Ecto neural progenitor cell (in vitro differentiated cells): ENCODE measurements at places on chromosomes 16 and 17.

DNA sequence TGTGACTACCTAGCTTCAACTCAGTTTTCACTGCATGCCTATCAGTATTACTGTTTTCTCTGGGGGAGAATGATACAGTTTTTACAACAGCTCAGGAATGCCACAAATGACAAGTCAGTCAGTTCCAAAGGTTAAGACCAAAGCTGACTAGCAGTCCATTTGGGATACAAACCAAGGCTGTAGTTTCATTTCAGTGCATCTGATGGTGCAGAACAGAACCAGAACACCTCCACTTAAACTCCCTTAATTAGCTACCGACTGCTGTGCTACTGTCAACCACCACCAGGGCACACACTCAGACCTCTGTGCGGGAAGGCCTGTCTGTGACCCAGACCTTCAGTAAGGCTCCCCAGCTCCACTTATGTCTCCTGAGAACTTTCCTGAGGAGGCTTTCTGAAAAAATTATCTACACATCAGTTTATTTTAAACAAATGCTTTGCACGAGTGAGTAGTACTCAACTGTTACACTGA, 20.4 kb downstream of the NFE2L1 start:
- DNase-seq = peak; percentile 54

- DNase-seq = no peak
These were observed 1.1 kb downstream of the KATNB1 start for GRCh38 chr16:57736419-57737351.

- no peak for DNase-seq
These were observed 148.3 kb downstream of the ASIC2 start for GRCh38 chr17:33144837-33145236.

- DNase-seq = no peak
These were observed 1.9 kb upstream of the MMP28 start for GRCh38 chr17:35797370-35797769.

DNA sequence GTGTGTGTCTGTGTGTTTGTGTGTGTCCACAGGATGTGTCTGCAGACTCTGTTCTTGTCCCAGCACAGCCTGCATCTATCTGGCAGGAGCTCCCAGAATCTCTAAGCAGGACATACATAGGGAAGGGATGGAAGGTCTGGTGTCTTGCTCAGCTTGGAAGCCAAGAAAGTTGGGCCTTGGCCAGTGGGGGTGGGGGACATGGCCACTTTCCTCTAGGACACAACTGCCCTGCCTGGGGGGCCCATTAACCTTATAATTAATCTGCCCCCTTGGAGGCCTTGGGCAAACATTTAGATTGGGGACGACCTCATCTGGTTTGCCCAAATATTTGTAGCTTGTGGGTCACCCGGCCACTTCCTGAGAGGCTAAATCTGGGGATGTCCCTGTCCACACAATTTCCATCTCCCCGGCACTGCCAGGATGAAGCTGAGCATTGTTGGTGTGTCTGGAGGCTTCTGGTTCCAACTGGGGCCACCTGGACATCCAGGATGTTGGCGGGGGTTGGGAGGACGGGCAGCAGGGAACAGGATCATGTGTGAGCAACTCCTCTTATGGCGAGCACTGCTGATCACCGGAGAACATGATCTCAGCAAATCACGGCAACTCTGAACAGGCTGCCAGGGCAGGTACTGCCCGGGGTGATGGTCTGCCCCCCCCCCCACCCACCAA, 17.2 kb upstream of the FOXF1 start:
- DNase-seq = no peak

DNA sequence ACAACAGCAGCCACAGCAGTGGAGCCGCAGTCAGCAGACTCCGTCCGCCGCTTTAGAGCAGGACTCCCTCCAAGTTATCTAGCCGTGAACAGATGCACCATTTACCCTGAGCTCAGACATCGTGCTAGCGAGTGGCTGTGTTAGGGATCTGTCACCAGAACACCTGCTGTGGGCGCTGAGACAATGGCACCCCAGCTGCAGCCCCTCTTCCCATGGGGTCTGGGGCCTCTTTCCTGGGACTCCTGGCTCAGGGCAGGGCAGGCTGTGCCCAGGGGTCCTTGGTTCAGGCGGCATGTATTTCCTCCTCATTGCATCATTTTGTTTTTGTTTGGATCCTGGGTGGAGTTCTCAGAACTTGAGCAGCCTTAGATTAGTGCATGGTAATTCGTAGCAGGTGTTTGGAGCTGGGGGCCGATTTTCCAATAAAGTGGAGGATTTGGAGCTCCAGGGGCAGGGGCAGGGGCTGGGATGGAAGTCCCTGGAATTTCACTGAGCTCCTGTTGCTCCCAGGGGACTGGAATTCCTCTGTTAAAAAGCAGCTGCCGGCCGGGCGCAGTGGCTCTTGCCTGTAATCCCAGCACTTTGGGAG, 23.4 kb downstream of the NMRAL1 start:
- DNase-seq = no peak

- DNase-seq = no peak
These were observed 2.1 kb downstream of the MED13 start for GRCh38 chr17:62062944-62063343.

- no peak for DNase-seq
These were observed 2.0 kb upstream of the GLG1 start for GRCh38 chr16:74608944-74609343.

GRCh38 chr17:5913032-5913531, 157.1 kb upstream of the WSCD1 start:
- DNase-seq = peak; percentile 32

- no peak for DNase-seq
These were observed 394.5 kb upstream of the SOX9 start for GRCh38 chr17:71726341-71726740.

GRCh38 chr16:28898266-28898665, 20.0 kb downstream of the ATP2A1 start:
- no peak for DNase-seq

DNA sequence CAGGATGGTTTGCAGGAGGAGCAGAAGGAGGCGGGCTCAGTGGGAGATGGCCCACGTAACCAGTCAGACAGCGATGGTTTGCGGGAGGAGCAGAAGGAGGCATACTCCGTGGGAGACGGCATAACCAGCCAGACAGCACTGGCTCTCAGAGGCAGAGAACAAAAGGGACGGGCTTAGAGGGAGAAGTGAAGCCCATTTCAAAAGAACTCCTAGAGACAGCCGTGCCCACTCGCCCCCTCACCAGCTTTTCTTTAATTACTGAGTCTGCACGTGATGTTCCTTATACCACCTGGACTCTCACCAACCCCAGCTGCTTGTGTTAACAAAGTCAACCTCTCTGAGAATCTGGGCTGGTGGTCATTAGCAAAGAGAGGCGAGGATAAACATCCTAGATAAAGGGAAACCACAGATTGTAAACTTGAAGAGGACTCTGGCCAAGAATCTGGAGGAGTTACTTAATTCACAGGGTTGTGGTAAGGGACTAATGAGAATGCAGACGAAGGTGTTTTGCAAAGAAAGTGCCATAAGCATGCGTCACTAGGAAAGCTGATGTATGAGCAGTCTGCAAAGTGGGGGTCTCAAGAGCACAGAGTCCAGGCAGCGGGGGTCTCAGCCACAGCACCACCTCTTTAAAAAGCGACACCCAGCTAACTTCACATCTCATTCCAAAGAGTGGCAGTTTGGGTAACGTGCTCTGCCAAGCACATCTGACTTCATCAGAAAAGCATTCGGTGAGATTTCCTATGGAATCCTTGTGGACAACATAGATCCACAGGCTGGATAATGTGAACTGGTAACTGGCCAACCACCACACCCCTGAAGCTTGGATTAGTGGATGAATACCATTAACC, 51.7 kb downstream of the NXN start:
- no peak for DNase-seq

GRCh38 chr17:67578142-67578457, 139.6 kb upstream of the NOL11 start:
- no peak for DNase-seq

GRCh38 chr16:51389881-51390280, 238.8 kb upstream of the SALL1 start:
- DNase-seq = no peak

- DNase-seq = no peak
These were observed 195.1 kb upstream of the TOX3 start for GRCh38 chr16:52742052-52742451.

DNA sequence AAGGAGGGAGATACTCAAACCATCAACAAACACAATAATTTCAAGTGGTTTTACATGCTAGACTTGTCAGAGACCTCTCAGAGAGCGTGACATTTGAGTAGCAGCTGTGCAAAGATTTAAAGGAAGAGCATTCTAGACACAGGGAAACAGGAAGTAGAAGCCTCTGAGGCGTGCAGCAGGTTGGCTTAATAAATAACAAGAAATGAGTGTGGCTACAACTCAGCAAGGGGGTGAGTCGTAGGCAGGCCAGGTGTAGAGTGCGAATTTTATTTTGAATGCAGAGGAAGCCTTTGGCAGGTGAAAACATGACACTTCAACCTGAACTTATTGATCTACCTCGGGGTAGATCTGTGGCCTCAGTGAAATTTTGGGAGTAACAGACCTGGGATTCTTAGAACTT, 73.2 kb upstream of the MRTFB start:
- DNase-seq = no peak

DNA sequence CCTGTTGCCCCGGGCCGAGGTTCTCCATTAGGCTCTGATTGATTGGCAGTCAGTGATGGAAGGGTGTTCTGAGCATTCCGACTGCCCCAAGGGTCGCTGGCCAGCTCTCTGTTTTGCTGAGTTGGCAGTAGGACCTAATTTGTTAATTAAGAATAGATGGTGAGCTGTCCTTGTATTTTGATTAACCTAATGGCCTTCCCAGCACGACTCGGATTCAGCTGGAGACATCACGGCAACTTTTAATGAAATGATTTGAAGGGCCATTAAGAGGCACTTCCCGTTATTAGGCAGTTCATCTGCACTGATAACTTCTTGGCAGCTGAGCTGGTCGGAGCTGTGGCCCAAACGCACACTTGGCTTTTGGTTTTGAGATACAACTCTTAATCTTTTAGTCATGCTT, 74.2 kb downstream of the HAPSTR1 start:
- no peak for DNase-seq

GRCh38 chr16:10992797-10993196, 48.4 kb downstream of the CLEC16A start:
- DNase-seq = no peak

DNA sequence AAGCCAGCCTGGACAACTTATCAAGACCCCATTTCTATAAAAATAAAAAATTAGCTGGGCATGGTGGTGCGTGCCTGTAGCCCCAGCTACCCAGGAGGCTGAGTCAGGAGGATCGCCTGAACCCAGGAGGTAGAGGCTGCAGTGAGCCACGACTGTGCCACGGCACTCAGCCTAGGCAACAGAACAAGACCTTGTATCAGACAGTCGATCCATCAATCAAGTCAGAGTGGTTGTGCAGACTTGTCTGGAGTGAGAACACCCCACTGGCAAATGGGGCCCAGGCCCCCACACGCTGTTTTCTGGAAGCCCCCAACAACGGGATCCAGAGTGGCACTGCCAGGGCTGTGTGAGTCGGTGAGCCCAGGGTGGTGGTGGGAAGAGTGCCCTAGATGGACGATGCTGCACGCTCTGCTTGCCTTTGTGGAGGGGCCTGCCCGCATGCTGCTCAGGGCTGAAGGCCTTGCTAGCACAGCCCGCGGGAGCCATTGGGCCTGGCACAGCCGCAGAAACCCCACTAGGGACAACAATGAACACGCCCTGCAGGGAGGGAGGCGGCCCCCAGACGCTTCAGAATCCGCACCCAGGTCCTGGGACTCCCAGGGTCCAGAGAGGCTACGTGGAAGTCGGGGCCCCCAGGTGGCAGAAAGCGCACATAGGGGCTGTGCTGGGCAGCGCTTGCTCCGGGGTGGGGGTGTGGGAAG, 80.1 kb upstream of the GNG13 start:
- no peak for DNase-seq

DNA sequence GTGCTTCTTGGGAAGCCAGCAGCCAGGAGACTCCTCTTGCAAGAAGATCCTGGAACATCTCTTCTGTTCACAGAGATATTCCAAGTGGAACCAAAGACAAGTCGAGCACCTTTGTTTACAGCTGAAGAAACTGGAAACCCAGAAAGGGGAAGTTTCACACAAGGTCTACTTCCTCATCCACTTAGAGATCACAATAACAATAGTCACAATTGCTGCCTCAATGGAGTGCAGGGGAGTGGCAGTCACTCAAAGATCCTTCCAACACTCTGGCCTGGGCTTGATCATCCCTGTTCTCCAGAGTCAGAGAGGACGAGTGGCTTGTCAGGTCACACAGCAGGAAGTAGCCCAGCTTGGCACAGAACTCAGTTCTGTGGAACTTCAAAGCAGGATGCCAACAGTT, 46.9 kb upstream of the SIAH1 start:
- no peak for DNase-seq

GRCh38 chr17:916315-916714, 63.3 kb downstream of the NXN start:
- no peak for DNase-seq

DNA sequence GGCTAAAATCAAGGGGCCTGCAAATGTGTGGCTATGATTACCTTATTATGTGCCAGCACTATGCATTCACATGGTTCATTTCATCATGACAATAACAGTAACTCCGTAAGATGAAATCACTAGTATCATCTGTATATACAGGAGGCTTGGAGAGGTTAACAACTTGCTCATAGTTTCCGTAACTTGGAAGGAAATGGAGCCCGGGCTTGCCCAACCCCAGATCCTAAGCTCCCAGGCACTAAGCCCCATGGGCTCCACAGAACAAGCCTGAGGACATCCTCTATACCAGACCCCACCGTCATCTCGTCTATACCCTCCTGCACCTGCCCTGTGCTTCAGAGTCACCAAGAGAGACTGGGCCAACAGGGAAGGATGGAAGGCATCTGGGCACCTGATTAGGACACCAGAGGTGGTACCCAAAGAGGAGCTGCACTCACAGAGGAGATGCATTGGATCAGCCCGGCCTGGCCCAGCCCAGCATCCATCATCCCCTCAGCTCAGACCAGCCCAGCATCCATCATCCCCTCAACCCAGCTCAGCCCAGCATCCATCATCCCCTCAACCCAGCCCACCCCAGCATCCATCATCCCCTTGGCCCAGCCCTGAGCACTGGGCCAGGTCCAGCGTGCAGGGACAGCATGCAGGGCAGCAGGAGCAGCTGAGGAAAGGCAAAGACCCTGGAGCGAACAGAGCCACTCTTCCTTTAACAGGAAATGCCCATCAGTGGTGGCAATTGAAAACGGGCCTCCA, 28.5 kb downstream of the NSMCE1 start:
- DNase-seq = no peak

GRCh38 chr17:6290488-6291196, 144.3 kb downstream of the AIPL1 start:
- DNase-seq = no peak

DNA sequence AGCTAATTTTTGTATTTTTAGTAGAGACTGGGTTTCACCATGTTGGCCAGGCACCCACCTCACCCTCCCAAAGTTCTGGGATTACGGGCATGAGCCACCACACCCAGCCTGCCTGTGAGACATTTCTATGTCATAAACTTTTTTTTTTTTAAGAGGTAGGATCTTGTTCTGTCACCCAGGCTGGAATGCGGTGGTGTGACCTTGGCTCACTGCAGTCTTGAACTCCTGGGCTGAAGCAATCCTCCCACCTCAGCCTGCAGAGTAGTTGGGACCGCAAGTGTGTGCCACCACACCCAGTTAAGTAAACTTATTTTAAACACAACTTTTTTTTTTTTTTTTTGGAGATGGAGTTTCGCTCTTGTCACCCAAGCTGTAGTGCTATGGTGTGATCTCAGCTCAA, 47.2 kb downstream of the SCNN1G start:
- DNase-seq = no peak
